Activated effector memory CD4-positive, alpha-beta T cell treated with anti-CD3 and anti-CD28 coated beads, Interleukin-2, amount 50 U/mL, for 16 hours (primary cell): ENCODE measurements at places on chromosomes 12 and 14.
A peak's percentile ranks its signal among the peaks of the same experiment; 100 is the strongest.

GRCh38 chr14:53951243-53951626 is 5.4 kb downstream of the BMP4 start:
- DNase-seq = no peak

- no peak for DNase-seq
Measured at GRCh38 chr12:132257206-132257954, 72.0 kb downstream of the GALNT9 start.

DNA sequence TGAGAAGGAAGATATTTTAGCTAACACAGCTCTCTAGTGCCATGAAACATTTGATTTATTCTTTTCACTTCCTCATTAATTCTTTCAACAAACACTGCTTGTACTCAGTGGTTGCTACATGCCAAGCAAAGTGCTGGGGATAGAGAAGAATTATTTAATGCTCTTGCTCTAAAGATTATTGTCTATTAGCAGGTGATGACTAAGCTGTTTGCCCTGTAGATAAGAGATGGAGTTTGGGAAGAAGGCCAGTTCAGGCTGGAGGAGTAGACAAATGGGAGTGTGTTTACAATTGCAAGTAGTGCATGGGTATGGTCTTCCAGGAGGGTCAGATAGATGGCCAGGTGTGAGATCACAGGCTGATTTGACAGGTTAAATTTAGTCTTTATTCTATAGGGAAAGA is 99.8 kb upstream of the SEL1L start:
- DNase-seq = no peak

DNA sequence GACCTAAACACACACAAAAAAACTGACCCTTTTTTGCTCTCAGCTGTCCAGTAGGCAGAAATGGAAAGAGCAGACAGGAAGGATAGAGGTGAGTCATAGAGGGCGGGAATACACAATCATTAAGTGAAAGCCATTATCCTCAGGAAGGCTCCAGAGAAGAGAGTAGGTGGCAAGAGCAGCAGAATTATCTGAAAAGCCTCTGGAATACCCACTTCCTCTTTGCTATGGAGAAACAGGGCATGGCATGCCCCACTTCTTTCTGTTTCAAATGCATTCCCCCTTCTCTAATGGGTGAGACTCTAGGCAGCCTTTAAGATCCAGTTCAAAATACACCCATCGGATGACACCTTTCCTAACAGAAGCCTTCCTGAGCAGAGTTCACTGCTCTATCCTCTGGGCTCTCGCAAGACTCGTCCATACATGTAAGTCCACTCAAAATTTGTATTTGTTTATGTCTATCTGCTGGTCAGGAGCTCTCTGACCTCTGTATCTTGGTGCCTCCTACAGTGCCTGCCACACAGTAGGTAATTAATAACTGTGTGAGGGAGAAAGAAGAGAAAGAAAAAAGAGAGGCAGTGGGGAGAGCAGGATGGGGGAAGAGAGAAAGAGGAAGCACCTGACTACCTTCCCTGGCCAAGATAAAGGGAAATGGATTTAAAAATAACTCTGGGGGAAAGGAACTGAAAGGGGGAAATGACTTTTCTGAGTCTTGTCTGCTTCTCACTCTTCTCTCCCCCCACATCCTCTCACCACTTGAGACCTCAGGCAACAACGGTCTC is 8.5 kb downstream of the KLHL33 start:
- no peak for DNase-seq

DNA sequence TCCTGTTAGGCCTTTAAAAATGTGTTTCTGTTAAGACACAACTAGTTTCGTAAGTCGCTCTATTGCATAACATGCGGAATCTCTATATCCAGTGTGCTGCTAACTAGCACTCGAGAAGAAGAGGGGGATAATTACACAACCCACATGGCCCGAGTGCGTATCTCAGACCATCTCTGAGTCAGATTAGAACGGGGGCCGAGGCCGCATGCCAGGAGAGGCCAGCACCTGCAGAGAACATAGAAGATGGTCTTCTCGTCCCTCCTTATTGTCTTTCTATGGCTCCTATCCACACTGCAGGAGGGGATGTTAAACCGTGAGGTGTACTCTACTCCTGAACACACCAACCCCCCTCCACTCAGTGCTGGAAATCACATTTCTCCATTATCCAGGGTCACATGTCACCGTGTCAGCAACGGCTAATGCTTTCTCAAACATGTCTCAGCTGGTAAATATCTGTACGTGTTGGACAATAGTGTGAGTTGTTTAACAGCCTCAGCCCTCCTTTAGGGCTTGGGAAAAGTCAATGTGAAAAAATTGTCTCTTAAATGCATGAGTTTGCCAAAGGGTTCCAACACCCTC is 56.3 kb downstream of the CCDC88C start:
- no peak for DNase-seq

GRCh38 chr12:65162609-65163008 is 6.8 kb upstream of the LEMD3 start:
- no peak for DNase-seq

GRCh38 chr12:9779209-9779608 is 18.5 kb upstream of the CD69 start:
- no peak for DNase-seq

DNA sequence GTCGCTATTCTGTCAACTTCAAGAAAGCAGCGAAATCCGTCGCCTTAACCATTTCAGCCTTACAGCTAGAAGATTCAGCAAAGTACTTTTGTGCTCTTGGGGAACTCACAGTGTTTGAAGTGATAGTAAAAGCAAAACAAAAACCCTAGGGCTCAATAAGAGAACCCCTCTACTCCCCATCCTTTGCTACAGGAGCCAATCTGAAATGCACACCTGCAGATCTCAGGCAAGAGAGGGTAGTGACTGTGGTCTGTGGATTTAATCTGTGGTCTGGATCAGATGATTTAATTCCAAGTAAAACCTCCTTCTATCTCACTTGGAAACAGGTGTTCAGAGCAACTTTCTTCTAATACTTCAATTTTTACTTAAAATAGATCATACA is 422.9 kb upstream of the OR4E1 start:
- no peak for DNase-seq

GRCh38 chr12:12563290-12563928 is 746 bp upstream of the DUSP16 start:
- no peak for DNase-seq

DNA sequence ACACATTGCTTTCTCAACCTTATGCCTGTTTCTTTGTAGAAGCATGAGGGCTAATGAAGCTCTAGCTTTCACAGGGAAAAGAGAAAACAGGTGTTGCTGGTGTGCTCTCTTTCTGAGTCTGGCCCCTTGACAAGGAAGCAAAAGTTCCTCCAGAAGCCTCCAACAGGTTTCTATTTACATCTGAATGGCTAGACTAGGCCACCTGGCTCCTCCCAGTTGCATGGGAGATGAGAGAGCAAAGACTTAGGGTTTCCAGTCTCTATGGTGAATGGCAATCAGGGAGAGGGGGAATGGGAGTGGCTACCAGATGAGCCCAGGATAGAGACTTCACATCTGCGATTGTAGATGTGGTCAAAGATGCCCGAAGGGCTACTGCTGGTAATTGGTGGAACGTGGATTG is 138.1 kb upstream of the PLXNC1 start:
- DNase-seq = no peak

GRCh38 chr12:94282675-94283074 is 134.3 kb downstream of the PLXNC1 start:
- DNase-seq = peak; percentile 79

GRCh38 chr12:95820096-95820703 is 29.6 kb upstream of the NTN4 start:
- no peak for DNase-seq

- no peak for DNase-seq
Measured at GRCh38 chr12:105671720-105672119, 341.2 kb downstream of the C12orf75 start.

GRCh38 chr12:71447691-71448132 is 8.1 kb downstream of the LGR5 start:
- no peak for DNase-seq

GRCh38 chr12:123946152-123946515 is 26.5 kb downstream of the CCDC92 start:
- no peak for DNase-seq

GRCh38 chr14:42001431-42001830 is 394.8 kb downstream of the LRFN5 start:
- DNase-seq = no peak

DNA sequence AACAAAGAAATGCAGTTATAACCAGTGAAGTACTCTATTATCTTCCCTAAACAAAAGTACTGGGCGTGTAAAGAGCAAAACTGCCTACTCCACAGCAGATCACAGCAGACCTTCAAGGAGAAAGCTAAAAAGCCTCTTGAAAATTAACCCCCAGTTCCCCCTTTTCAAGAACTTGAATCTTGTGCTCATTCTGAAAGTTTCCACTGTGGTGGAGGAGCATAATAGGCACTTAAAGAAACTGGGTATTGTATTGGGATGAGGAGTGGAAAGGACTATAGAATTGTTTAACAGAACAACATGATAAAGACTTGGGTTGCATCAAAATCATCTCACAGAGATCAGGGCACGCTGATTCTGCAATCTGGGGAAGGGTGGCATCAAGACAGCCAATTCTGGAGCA is 51.1 kb downstream of the SLC25A47 start:
- DNase-seq = no peak

GRCh38 chr14:90293766-90294730 is 37.7 kb downstream of the NRDE2 start:
- DNase-seq = no peak

- DNase-seq = peak; percentile 38
Measured at GRCh38 chr14:34580381-34580780, 40.9 kb upstream of the EAPP start.

DNA sequence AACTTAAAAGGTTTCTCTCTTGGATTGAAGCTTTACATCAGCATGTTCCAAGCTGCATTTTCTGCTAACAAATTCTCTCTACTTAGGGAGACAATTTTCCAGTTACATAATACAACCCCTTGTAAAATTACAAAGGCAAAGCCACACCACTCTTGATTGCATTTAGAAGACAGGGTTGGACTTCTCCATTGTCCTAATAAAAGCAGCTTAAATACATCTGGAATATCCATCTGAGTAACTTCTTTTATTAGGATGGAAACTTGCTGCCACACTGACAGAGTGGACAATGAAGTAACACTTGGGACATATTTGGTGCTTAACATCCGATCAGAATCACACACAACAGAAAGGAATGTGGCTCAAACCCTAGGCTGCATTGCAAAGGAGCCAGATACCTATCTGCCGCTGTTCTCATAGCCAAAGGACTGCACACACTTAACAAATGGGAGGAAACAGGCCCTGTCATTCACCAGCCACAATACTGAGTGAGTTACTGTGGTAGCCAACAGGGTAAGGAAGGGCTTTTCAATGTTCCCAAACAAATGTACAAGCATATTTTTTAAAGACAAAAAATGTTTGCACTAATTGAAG is 157.2 kb downstream of the PAX9 start:
- no peak for DNase-seq

DNA sequence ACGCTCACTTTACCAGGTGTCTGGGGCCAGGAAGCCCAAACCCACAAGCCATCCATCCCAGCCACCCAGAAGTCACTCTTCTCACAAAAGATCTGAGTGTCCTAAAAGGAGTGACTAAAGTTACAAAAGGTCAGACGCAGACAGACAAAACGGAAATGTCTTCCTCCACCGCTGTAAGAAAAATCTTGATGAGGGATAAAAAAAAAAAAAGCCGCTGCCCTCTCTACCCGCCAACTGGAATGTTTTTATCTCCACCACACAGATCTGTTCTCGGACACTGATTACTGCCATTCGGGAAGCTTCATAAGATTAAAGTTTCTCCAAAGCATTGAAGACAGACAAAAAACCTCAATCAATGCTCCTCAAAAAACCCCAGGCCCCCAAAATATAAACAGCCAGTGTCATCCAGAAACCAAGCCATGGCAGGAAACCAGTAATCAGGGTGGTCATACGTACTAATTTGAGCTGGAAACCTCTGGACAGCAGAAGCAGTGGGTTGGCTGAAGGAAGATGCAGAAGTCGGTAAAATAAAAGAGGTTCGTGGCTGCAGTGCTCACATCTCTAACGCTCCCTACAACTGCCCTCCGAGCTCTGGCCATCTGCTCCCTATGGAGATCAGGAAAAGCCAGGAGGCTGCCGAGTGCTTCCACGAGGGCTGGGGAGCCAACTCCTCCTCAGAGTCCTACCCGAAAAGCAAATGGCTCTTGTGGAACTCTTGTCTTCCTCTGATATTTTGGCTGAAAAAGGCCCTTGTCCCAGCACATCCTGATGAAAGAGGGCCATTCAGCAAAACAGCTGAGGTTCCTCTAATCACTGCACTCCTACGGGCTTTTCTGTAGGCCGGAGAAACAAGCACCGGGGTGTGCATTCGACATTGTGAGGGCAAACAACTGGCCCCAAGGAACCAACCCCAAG is 30.3 kb downstream of the SSH1 start:
- no peak for DNase-seq

GRCh38 chr12:89047856-89048418 is 304.4 kb downstream of the DUSP6 start:
- no peak for DNase-seq

- DNase-seq = no peak
Measured at GRCh38 chr14:100522616-100523099, 64.6 kb downstream of the BEGAIN start.

- no peak for DNase-seq
Measured at GRCh38 chr14:24057867-24058259, 6.1 kb downstream of the CARMIL3 start.

DNA sequence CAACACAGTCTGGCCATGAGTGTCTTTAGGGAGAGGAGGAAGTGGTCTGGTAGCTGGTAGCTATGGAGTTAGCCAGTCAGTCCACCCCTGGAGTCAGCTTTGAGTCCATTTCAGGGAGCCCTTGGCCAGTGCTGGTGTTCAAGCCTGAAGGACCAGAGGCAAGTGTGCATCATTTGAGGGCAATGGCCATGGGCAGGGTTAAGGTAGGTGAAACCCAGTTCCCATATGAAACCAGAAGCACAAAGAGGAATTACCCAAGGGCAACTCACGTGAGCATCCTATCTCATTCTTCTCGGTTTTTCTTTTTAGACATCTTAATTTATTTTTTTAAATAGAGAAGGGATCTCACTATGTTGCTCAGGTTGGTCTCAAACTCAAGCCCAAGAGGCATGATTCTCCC is 61.3 kb upstream of the ACTN1 start:
- DNase-seq = no peak

DNA sequence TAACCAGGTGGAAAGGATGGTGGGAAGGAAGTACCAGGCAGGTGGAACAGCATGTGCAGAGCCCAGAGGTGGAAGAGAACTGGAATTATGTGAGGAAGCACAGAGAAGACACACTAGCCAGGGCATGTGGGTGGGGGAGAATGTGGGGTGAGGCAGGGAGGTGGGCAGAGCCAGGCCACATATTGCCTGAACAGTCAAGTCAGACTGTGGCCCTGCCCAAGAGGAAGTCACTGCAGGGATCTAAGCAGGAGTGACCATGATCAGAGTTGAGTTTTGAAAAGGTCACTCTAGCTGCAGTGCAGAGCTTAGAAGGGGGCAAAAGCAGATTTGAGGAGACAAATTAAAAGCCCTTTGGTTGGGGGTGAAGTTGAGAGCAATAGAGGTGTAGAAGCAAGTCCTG is 114.0 kb upstream of the SLC38A2 start:
- no peak for DNase-seq

DNA sequence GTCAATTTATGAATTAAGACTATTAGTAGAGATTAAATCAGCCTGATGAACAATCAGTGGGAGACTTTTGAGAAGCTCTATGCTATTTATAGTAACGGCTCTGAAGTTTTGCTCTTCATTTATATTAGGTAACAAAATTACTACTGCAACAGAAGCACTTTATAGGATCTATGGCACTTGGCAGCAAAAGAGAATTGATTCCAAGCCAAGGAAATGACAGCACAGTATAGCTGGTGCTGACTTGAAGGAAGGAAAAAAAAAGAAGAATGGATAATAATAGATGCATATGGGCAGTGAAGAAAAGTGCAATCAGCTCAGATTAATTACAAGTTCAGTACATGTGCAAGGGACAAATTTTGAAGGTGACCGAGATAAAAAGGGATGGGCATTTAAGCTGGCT is 228.2 kb upstream of the PPFIA2 start:
- DNase-seq = no peak

- DNase-seq = no peak
Measured at GRCh38 chr14:32190673-32191072, 11.2 kb upstream of the RNU6-7 start.
